RCC 7860 (cell line): ENCODE measurements at places on chromosomes 3 and 15.
A peak's percentile ranks its signal among the peaks of the same experiment; 100 is the strongest.

- DNase-seq: no peak
Observed at GRCh38 chr15:26037369-26037768, 174.2 kb upstream of the ATP10A start.

DNA sequence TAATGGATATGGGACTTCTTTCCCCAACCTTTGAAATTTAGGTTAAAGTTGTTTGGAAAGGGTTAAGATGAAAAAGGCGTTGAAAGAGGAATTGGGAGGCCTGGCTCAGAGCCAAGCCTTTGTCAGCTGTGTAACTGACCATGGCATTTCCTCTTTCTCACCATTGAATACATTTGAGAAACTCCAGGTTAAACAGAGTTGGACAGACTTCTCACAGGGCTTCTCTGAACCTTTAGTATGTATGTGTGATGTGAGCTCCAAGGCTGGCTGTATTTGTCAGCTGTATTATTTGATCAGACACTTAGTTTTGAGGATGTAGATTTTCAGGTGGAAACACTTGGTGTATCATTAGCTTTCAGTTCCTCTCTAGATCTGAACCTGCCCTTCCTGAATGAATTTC is 136.4 kb upstream of the GOLGA6L4 start:
- DNase-seq: no peak

DNA sequence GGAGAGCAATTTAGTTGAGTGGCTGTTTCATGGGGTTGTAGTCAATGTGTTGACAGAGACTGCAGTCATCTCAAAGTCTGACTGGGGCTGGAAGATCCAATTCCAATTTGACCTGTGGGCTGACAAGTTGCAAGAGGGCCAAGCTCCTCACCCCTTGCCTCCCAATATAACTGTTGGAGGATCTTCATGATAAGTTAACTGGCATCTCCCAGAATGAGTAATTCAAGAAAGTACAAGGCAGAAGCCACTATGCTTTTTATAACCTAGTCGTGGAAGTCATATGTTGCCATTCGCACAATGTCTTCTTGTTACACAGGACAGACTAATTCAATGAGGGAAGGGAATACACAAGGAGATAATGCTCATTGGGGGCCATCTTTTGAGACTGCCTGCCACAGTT is 29.1 kb downstream of the GPR15 start:
- no peak for DNase-seq

DNA sequence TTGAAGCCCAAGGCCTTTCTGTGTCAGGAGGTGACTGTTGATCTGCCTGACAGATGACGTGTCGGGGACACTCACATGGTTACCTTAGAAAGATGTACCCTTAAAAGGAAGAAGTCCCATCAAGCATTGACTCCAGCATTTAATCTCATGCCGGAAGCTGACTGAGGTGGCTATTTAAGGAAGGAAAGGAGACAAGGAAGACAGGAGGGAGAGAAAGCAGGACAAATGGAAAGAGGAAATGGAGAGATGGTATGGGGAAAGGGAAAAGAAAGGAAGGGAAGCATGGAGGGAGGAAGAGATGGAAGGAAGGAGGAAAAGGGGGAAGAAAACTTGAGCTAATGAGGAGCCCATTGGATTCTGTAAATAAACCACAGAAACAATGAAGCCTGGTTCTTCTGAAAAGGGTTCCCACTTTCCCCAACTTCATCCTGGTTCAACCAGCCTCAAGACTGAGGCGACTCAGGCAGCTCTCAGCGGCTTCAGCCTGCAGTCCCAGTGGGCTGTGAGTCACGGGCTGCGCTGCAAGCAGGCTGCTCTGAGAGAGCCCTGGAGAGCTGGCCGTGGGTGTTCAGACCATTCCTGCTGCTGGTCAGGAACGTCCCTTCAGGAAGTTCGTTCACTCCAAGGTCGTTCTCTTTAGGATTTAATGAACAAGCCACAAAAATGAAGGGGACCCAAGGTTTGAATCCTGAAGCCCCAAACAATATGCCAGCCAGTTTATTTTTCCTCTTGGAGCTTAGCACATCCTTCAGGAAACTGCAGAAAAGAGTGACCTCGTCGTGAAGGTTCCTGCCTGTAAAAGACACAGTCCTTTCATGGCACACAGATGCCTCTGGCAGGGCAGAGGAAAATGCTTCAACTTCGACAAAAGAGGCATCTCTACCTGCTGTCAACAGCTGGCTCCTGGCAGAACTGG is 69.6 kb upstream of the THBS1 start:
- DNase-seq: peak; percentile 46

DNA sequence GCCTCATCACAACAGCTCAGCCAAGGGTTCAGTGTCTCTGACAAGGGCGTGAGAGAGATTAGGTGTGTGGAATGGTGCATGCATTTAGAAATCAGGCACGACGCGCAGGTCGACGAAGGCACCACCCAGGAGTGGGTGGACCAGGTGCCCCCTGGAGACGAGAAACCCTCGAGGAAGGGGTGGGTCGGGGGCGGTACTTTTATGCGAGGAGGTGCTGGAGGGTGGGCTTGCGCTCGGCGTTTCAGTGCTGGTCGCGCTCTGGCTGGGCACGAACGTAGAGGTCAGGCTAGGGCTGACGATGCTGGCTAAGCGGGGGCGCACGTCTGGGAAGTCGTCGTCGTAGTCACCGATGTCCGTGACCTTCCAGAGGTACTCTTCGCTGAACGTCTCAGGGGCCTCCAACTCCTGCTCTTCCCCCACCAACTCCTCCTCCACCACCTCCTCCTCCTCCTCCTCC is 393 bp downstream of the ERICH6 start:
- DNase-seq: no peak

GRCh38 chr15:25933456-25934158 is 70.5 kb upstream of the ATP10A start:
- DNase-seq: peak; percentile 79

GRCh38 chr3:103295974-103296570 is 861.3 kb downstream of the ZPLD1 start:
- DNase-seq: peak; percentile 21

- DNase-seq: no peak
Observed at GRCh38 chr15:63200464-63201249, 11.3 kb downstream of the RAB8B start.

DNA sequence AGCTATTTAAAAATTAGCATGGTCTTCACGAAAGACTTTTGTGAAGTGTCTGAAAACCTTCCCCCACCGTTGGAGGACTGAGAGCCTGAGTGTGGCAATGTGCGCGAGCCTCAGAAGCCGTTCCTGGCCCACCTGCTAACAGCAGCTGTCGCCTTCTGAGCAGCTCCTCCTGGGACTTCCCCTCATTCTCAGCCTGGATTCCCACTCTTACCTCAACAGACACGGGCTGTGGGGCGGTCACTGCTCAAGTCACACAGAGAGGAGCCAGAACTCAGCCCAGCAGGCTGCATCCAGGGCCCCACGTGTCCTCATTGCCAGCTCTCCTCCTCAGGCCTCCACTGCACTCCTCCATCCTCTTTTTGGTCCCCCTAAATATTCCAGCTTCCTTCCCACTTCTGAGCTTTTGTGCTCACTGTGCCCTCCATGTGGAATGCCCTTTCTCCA is 7.8 kb downstream of the DNASE1L3 start:
- DNase-seq: no peak
